Omental fat pad (tissue), 4 donors: ENCODE measurements at places on chromosomes 5 and 9.

- DNase-seq, result no peak
Observed at GRCh38 chr9:91036356-91036755, 234.7 kb downstream of the SYK start.

DNA sequence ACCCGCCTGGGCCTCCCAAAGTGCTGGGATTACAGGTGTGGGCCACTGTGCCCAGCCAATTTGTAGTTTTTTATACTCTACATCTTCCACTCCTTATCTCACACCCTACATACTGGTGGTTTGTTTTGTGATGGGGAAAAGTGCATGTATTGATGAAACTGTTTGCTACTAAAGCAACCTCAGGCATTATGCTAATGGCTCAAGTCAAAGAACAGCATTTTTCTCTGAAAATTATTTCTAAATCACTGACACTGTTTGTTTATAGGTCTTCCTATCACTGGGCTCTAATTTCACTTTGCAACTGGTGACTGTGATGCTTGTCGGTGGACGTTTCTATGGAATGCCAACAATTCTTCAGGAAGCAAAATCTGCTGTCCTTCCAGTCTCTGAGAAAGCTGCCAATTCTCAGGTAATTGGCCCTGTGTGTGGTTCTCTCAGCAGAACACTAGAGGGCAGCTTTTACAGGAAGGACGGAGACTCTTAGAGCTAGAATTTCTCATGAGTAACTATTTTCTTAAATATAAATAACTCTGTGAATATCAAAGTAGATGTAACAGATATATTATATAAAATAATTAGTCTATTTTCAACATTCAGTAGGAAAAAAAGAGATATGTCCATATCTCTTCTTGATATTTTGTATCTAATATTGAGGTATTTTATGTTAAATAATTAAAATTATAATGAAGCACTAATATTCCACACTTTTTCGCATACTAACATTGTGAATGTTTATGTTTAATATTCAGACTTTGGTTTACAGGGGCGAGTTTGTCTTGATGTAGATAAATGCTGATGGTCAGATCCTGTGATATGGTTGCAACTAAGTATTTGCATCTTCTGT is 244.1 kb downstream of the ADGRV1 start:
- DNase-seq, result no peak

GRCh38 chr9:124594225-124594624 is 87.0 kb upstream of the NR5A1 start:
- DNase-seq, result no peak

DNA sequence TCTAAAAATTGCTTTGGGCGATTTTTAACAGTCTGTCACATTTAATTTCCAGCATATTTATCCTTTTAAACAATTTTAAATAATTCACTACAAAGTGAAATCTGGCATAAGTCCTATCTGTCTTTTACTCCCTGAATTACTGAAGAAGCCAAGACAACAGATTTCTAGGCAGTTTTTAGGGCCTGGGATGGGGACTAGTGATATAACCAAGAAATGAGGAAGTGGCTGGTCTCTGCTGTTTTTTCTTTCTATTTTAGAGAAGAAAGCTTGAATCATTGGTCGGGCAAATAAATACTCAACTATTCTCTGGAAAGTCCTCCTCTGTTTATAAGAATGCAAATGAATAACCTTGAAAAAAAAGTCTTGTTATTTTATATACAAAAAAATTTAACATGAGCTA is 79.7 kb upstream of the SSBP2 start:
- no peak for DNase-seq

- no peak for DNase-seq
Observed at GRCh38 chr9:136334541-136334940, 7.2 kb downstream of the GPSM1 start.

GRCh38 chr5:112612663-112613062 is 125.0 kb upstream of the APC start:
- DNase-seq, result no peak

DNA sequence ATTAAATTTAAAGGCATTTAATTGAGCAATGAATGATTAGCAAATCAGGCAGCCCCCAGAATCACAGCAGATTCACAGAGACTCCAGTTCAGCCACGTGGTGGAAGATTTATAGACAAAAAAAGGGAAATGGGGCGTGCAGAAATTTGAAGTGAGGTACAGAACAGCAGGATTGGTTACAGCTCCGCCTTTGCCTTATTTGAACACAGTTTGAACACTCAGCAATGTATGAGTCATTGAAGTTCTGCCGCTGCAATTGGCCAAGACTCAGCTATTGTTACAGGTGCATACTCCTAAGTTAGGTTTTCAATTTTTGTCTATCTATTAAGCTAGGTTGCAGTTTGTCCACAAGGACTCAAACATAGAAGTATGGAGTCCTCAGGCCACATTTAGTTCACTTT is 157.7 kb upstream of the SLC12A2 start:
- DNase-seq, result no peak

DNA sequence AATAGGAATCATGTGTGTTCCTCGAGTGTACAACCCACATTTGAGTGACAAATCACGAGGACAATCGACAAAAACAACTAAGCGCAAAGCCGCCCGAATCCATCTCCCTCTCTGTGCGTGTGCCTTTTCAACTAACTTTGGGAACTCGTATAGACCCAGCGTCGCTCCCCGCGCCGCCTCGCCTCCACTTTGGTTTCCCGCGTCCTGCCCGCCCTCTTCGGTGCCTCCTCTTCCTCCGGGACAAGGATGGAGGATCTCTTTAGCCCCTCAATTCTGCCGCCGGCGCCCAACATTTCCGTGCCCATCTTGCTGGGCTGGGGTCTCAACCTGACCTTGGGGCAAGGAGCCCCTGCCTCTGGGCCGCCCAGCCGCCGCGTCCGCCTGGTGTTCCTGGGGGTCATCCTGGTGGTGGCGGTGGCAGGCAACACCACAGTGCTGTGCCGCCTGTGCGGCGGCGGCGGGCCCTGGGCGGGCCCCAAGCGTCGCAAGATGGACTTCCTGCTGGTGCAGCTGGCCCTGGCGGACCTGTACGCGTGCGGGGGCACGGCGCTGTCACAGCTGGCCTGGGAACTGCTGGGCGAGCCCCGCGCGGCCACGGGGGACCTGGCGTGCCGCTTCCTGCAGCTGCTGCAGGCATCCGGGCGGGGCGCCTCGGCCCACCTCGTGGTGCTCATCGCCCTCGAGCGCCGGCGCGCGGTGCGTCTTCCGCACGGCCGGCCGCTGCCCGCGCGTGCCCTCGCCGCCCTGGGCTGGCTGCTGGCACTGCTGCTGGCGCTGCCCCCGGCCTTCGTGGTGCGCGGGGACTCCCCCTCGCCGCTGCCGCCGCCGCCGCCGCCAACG is at the start of gene GPR150:
GPR150 (plus strand) TSS at position 58 of the 840 bp plus-strand sequence; CDS start at position 247, 189 bp downstream.
- DNase-seq, result no peak

DNA sequence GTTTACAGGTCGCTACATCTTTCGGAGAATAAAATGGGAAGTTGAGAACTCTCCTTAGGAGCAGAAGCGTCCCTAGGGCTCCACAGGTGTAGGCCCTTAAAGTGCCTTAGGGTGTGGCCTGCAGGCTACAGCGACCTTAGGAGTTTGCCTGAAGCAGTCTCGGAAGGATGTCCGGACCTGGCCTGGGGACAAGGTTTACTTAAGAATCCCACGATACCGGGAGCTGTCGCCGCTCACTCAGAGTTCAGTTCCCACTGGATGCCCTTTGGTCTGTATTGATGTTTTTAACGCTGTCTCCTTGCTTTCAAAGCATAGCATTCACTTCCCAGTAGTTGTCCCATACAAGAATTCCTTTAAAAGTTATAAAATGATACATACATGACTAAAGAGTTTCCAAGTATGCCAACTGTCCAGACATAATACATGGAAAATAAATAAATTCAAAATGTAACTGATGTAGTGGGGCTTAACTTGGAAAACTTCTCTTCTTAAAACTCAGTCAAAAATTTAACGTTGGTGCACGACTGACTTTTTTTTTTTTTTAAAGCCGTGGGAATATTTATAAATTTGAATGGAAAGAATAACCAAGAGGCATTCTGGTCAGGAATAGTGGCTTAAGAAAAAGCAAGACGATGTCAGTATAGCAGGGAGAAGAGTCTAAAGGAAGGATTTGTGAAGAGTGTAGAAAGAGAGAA is 848 bp downstream of the RAD50 start:
- DNase-seq, result peak; percentile 23

- DNase-seq, result no peak
Observed at GRCh38 chr5:8399471-8399870, 530.5 kb downstream of the MTRR start.

GRCh38 chr5:136802383-136802782 is 437.0 kb upstream of the TRPC7 start:
- no peak for DNase-seq

DNA sequence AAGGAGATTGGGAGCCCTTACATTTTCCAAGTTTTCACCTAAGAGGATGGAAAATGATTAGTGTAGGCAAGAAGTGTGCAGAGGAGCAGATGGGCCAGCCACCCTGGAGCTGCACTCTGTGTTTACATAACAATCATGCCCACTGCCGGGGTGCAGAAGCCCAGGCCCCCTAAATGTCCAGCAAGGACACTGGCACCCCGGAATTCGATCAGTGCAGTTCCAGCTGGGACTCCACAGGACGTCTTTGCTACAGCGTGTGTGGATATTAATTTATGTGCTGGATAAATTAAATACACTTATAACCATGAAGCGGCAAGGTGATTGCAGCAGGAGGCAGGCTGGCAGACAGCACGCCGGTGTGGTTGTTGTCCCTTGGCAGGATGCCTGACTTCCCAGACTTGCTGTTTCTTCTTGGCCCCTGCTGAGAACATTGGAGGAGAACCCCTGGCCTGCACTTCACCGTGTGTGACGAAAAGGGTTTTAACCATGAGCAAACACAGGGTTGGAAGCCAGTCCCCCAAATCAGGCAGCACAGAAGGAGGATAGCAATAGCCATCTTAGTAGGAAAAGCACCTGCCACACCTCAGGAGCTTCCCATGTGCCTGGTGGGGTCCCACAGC is 73.7 kb downstream of the GADD45G start:
- DNase-seq, result no peak
